ENCODE measurements at places on chromosomes 2 and 18.

DNA sequence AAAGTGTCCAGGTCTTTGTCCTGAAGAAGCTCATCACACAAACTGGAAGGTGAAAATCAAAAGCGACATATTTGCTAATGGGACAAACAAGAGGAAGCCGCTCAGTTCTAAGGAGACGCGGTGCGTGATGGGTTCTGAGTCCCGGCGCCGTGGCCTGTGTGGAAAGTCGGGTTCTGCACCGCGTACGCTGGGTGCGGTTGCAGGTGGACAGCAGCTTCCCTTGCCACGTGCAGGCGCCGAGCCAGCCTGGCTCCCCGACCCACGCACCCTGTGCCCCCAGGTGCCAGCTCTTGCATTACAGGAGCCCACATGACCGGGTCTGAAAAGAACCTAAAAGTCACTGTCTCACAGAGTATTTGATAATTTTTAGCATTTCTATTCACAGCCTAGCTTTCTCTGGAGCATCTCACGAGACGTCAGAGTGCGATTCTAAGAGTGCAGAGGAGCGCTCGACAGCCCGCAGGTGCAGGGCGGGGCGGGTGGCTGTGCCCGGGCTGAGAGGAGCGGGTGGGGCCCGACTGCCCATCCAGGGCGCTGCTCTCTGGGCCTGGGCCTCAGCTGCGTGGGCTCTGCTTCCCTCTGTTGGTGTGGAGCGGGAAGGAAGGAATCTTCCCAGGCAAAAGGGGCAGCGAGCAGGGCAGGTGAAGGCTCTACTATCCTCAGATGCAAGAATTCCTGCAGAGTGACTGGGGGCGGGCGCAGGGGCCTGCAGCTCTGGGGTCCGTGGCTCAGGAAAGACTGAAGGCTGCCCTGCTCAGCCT, 39.4 kb downstream of the MYT1L start:
- DNase-seq = no peak

DNA sequence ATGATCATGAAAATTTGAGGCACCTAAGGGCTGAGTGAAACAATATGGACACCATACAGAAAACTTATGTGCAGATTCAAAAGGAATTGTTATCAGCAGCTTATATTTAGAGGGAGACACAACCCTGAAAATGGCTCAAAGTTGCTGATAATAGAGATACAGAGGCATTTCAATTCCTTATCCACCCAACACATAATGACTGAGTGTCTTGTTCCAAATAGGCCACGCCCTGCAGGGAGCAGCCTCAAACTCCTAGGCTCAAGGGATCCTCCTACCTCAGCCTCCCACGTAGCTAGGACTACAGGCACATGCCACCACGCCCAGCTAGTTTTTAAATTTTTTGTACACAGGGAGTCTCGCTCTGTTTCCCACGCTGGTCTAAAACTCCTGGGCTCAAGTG, 79.0 kb downstream of the LBH start:
- DNase-seq = no peak

- DNase-seq = no peak
Measured at GRCh38 chr2:180010701-180011100, 3.6 kb upstream of the CWC22 start.

GRCh38 chr2:177733-178132, 86.1 kb downstream of the SH3YL1 start:
- no peak for DNase-seq

GRCh38 chr2:201366146-201366545, 9.0 kb upstream of the FLACC1 start:
- DNase-seq = no peak

GRCh38 chr2:234680688-234681619, 184.1 kb upstream of the ARL4C start:
- DNase-seq = no peak

- DNase-seq = no peak
Measured at GRCh38 chr2:98778151-98778550, 47.2 kb upstream of the MGAT4A start.
